Stimulated activated CD8-positive, alpha-beta memory T cell treated with anti-CD3 and anti-CD28 coated beads, Interleukin-4, amount 100 ng/mL, for 1 hour (primary cell): ENCODE measurements at places on chromosomes 12 and 14.

DNA sequence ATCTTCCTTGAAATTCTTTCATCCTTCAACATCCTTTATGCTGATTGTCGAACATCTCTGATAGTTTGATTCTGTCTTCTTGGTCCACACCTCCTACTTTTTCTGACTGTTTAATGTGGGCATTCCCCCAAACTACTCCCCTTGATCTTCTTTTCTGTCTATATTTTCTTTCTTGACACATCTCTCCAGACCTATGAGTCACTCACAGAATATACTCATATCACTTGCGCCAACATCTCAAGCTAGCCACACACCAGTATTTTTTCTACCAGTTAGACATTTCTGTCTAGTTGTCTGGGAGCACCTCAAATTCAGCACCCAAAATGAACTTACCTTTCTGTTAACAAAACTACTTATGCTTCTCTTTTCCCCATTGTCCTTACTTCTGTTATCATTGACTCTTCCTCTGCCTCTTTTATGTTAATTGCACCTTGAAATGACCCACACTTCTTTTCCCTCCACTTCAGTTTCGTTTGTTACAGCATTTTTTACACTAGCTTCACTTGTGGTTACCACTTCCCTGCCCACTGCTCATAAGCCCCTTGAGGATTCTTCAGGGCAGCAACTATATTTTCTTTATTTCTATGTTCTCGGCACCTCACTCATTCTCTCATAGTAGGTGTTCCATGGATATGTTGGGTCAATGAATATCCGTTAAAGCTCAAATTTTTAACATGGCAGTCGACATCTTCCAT is 33.5 kb downstream of the TSHR start:
- no peak for DNase-seq

DNA sequence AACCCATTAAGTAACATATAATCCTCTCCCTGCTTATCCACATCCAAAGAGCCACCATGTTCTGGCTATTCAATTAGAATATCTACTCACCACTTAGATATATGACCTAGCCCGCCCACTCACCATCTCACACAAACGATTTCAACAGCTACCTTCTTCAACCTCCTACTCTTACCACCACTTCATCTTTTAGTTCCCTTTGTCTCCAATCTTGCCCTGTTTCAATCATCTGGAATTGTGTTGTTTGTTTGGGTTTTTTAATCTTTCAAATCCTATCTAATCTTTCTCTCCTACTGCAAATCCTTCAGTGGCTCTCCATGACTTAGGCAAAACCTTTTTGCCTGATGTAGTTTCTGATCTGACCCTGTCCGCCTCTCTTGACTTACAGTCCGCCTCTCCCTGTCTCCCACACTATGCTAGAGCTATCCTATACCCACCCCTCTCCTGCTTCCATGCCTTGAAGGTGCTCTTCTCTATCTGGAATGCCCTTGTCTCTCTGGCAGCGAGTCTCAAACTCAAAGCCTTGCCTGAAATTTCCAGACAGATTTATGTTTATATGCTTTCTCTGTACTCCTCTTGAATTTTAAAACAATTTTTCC is 161.0 kb upstream of the CRY1 start:
- no peak for DNase-seq

GRCh38 chr12:77943466-77943865 is 112.8 kb downstream of the NAV3 start:
- DNase-seq: no peak

GRCh38 chr12:46263140-46264016 is 5.5 kb downstream of the SLC38A1 start:
- DNase-seq: no peak

GRCh38 chr12:43676183-43676813 is 82.3 kb downstream of the PUS7L start:
- no peak for DNase-seq

DNA sequence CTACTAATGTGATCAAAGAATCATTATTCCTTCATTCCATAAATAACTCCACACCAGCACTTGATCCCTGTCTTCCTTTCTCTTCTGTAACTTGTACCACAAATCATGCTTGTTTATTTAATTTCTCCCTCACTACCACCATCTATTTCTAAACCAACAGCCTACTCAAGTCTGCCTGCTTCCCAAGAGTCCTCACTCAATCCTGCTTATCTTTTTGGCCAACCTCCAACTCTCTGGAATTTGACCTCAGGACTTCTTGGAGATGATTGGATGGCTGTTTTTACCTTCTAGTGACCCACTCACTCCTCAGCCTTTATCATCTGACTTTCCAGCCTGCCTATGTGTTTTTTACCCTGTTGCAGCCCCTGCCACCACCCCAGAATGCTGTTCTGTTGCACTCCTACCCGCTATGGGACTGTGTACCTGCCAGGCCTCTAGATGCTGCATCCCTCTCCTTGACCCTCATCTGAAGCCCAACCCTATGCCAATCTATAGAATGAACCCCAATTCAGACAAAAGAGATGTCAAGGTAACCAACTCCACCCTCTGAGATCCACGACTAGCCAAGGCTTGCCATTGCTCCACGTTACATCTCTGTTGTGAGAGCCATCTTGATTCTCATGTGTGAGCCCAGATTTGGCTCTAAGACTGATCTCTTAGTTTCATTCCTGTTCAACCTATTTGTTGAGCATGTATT is 150.2 kb upstream of the PLEKHG7 start:
- no peak for DNase-seq

DNA sequence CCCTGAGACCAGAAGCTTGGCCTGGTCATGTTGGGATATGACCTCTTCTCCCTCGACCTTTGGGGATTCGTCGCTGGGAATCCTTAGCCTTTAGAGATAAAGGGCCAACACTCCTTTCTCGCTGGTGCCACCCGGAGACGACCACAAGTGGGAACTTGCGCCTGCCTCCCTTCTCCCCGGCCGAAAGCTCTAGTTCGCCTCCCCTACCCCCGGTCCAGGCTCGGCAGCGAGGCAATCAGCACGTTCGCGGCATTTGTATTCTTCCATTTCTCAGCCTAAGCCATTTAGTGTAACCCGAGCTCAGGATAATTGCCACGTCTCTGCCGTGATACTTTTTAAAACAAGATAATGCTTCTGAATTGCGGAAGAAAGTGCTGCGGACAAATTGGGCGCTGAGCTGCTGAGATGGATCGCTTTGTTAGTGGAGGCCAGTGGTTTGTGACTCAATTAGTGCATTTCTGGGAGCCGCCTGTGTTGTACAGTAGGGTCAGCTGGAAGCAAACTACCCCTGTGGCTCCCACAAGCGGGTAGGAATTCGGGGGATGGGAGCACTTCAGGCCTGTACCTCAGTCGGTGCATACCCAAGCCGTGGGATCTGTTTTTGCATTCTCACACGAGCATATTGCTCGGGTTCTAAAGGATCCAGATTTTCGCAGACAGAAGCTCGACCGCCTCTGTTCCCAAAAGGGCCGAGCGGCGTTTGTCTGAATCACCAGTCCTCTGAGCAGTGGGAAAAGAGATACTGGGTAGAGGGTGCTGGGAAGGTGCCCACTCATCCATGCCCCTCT is 6.8 kb upstream of the SIX1 start:
- no peak for DNase-seq

DNA sequence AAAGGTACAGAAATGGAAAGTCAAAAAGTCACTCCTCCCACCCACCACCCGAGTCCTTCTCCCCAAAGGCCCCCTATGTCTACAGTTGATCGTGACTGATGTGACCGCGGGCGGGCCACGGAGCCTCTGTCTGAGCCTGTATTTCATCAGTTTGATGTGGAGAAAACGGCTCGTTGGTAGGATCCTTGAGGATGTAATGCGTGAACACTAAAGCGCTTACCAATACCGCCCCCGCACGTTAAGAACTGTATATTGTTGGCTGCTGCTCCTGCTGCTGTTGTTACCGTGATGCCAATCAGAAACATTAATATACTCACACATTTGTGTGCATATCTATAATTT is 24.6 kb upstream of the UBC start:
- DNase-seq: no peak

DNA sequence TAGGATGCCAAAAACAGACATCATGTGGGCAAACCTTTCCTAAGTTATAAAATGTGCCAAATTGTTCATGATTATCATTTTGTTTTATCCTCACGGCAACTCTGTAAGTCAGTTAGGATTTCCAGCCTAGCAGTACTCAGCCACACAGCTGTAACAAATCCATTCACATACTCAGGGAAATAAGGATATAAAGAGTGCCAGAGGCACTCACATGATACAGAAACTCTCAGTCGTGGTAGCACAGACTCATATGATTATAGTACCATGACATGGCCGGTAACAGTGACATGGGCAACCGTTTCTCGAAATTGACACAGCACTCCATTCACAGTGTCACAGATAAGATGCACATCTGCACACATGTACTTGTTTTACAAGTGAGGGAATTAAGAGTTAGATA is 344.2 kb downstream of the LRIG3 start:
- DNase-seq: no peak

GRCh38 chr12:98345308-98345876 is 170.0 kb upstream of the TMPO start:
- DNase-seq: no peak

DNA sequence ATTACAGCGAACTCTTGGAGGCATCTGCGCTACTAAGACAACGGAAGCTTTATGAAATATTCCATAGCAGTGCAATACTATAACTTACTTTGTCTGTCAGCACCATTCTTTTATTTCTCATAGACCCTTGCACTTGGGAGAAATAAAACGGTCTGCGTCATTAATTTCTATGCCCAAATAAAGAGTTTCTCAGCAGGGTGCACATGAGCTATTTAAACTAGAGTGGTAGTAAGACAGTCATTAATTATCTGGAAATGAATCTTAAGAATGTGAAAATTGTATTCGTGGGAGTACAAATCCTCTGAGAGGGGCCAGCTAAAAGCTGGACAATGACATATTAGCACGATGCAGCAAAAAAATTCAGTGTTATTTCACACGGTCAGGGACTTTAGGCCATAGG is 903.4 kb upstream of the FOXG1 start:
- DNase-seq: no peak

DNA sequence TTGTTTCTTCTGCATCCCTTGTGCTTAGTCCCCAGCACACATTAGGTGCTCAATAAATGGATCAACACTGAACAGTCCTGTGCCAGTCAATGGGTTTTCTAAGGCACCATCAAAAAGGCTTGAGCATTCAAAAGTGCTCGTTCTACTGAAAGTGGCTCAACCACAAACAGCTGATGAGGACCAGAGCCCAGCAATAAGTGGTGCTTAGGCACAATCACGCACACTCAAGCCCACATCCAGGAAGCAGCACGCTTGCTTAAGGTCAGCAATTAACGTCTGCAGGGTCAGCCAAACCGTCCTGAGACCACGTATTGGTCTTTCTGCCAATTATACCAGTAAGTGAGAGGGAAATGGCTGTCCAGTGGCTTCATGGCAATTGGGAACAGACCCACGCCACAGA is 56.5 kb downstream of the PRIMA1 start:
- DNase-seq: no peak

GRCh38 chr14:72714094-72714493 is 179.8 kb downstream of the DPF3 start:
- peak; percentile 13 for DNase-seq

DNA sequence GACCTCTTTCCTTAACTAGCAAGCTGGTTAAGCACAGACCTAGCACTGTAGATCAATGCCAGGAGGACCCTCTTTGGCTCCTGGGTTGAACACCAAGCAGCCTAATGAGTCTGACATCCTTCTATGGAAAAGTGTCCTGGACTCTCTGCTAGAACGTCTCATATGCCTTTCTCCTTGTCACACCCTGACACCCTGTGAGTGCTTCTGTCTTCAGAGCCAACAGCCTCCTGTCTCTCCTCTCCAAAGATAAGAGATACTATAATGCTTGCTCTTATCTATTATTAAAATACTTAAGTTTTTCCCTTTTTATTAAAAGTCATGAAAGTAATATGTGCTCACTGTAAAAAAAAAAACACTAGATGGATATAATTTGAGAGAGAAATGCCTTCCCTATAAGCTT is 222.7 kb downstream of the FOXN3 start:
- no peak for DNase-seq

DNA sequence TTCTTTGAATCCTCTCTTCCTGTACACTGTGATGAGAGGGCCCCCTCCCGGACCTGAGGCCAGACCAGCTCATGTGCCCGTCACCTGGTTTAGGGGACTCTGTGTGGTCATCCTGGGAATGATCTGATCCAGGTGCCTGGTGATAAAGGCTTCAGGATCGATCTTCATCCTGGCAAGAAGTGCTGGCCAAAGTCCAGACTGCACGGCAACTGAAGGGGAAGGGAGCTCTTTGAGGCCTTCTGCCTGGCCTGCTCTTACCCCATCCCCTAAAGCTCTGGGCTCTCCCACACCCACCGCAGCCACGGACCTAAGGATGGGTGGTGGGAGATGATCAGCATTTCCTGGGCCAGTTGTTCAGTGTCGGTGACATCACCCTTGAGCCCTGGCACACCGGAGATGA is 31.8 kb downstream of the GCN1 start:
- DNase-seq: no peak

DNA sequence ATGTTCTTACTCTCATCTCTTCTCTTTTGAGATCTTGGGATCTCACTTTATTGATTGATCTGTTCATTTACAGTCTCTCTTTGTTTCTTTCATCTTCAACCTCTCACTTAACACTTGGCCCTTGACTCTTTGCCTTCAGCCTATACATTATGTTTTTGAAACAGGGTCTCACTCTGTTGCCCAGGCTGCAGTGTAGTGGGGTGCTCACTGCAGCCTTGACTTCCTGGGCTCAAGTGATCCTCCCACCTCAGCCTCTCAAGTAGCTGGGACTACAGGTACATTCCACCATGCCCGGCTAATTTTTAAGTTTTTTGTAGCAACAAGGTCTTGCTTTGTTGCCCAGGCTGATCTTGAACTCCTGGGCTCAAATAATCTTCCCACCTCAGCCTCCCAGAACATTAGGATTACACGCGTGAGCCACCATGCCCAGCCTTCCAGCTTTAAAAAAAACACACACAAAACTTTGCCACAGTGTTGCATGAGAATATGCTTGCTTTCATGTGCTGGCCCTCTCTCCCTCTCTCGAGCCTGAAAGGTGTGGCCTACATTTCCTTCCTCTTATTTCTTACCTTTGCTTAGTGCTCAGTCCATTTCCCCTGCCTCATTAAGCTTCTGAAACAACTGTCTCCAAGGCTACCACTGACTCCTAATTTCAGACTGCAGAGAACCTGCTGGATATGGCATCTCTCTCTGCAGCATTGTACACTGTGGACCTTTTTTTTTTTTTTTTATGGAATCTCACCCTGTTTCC is 9.9 kb downstream of the DIP2B start:
- no peak for DNase-seq

- no peak for DNase-seq
Observed at GRCh38 chr14:68660495-68660894, 132.4 kb downstream of the ZFP36L1 start.

- no peak for DNase-seq
Observed at GRCh38 chr12:67286257-67286656, 17.1 kb downstream of the CAND1 start.

- no peak for DNase-seq
Observed at GRCh38 chr14:23450379-23450778, 14.9 kb upstream of the MYH7 start.

- DNase-seq: no peak
Observed at GRCh38 chr14:22908601-22909000, 10.3 kb downstream of the RBM23 start.

GRCh38 chr12:50927356-50927755 is 25.0 kb upstream of the HIGD1C start:
- DNase-seq: no peak
